ENCODE measurements at places on chromosomes 6 and 20. TPM values are rescaled to one million over a fixed set of nuclear protein-coding genes. Genes with fewer than 3 reads are reported as not detected.

CPNE5 gene
- not detected for total RNA-seq

ARFGEF3 gene
- under 0.01 TPM for total RNA-seq

FAM184A gene
- total RNA-seq: 0.17 TPM

CCHCR1 gene
- total RNA-seq: 19.9 TPM

ISM1 gene
- total RNA-seq: 0.15 TPM

PI16 gene
- not detected for total RNA-seq

MYLK2 gene
- 0.30 TPM for total RNA-seq

NKAPL gene
- total RNA-seq: 1.3 TPM

SLC17A1 gene
- not detected for total RNA-seq

BANF2 gene
- not detected for total RNA-seq

ECT2L gene
- total RNA-seq: not detected

RIPOR3 gene
- total RNA-seq: 0.30 TPM

PACRG gene
- not detected for total RNA-seq

VGLL2 gene
- not detected for total RNA-seq

GPRC6A gene
- total RNA-seq: not detected

RUNX2 gene
- 9.2 TPM for total RNA-seq

TCF15 gene
- under 0.01 TPM for total RNA-seq

ZBTB12 gene
- 3.0 TPM for total RNA-seq

FAM83C gene
- not detected for total RNA-seq

DDO gene
- total RNA-seq: 0.74 TPM

C4B gene
- 1.5 TPM for total RNA-seq

HCRTR2 gene
- total RNA-seq: not detected

CENPW gene
- 18.7 TPM for total RNA-seq

DAAM2 gene
- 7.9 TPM for total RNA-seq

HLA-DRB1 gene
- not detected for total RNA-seq

MAP7 gene
- total RNA-seq: 0.34 TPM

SIRPB1 gene
- 0.67 TPM for total RNA-seq

SLC17A3 gene
- total RNA-seq: not detected

FAM209B gene
- not detected for total RNA-seq

RSPO4 gene
- not detected for total RNA-seq

NKX2-4 gene
- not detected for total RNA-seq

RBPJL gene
- total RNA-seq: not detected

PKHD1 gene
- not detected for total RNA-seq

KCNG1 gene
- total RNA-seq: 51.0 TPM

RBM12 gene
- 27.4 TPM for total RNA-seq

PAX1 gene
- total RNA-seq: not detected

FBXO5 gene
- total RNA-seq: 27.1 TPM

SLC16A10 gene
- total RNA-seq: under 0.01 TPM

FAM217A gene
- total RNA-seq: not detected

NINL gene
- total RNA-seq: 6.9 TPM

ROS1 gene
- 0.17 TPM for total RNA-seq

FNDC11 gene
- 0.50 TPM for total RNA-seq

RAET1G gene
- 1.8 TPM for total RNA-seq

MYB gene
- total RNA-seq: 0.45 TPM

TCFL5 gene
- total RNA-seq: 6.4 TPM

SPDEF gene
- not detected for total RNA-seq

MSH5 gene
- 10.9 TPM for total RNA-seq

KIAA1755 gene
- total RNA-seq: 1.5 TPM

SLC22A7 gene
- not detected for total RNA-seq

VSTM2L gene
- 1.5 TPM for total RNA-seq

SYCP2 gene
- under 0.01 TPM for total RNA-seq

PCNA gene
- 279 TPM for total RNA-seq

PRDM13 gene
- total RNA-seq: not detected

Data from bronchus fibroblast of lung (primary cell).